ENCODE measurements at places on chromosomes 3 and 15.

- no peak for DNase-seq
Observed at GRCh38 chr15:49023354-49023753, 22.9 kb downstream of the SECISBP2L start.

DNA sequence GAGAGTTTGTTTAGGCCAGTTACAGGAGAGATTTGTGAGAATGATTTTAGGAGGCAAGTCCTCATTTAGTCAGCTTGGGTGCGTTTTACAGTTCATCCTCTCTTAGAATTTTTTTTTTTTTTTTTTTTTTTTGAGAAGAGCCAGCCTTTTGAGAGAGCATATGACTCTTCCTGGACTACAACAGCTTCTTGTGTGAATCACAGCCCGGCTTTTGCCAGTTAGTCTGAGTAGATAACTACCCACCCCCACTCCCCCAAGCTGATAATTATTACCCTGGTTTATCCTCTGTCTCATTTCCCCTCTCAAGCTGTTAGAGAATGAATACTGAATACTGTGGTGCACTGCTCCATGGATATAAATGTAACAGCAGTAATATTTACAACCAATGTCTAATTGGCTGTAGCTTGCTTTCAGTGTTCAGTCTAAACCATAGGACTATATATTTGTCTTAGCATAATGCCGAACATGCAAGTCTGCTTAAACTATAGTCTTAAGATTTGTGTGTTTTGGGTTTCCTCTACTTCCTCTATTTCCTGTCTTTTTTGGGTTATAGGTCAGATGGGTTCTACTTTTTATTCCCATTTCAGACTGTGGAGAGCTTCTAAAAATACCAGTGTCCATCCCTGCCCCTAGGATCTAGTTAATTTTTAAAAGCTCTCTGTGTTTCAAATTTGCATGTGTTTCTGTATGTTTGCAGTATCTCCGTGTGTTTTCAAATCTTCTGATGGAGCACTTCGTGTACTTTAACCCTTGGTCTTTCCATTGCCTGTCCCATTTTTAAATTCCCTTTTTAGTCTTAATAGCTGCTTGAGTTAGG lies 8.0 kb downstream of the CHD2 start:
- peak; percentile 94 for DNase-seq

DNA sequence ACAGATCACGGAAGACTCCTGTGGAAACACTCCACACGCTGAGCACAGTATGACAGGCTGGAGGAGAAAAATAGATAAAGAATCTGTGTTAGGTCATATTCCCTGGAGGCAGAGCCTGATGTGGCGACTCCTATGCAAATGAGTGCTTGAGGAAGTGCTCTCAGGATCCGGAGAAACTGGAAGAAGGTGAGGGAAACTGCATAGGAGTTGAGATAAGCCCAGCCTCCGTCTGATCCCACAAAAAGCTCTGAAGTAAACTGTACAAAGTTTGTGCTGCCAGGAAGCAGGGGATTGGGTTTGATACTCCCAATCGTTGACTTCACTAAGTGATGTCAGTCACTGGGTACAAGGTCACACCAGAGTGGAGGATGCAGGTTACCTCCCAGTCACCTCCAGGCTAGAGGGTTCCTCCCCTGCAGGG lies 33.4 kb downstream of the OSBPL10 start:
- DNase-seq = no peak

DNA sequence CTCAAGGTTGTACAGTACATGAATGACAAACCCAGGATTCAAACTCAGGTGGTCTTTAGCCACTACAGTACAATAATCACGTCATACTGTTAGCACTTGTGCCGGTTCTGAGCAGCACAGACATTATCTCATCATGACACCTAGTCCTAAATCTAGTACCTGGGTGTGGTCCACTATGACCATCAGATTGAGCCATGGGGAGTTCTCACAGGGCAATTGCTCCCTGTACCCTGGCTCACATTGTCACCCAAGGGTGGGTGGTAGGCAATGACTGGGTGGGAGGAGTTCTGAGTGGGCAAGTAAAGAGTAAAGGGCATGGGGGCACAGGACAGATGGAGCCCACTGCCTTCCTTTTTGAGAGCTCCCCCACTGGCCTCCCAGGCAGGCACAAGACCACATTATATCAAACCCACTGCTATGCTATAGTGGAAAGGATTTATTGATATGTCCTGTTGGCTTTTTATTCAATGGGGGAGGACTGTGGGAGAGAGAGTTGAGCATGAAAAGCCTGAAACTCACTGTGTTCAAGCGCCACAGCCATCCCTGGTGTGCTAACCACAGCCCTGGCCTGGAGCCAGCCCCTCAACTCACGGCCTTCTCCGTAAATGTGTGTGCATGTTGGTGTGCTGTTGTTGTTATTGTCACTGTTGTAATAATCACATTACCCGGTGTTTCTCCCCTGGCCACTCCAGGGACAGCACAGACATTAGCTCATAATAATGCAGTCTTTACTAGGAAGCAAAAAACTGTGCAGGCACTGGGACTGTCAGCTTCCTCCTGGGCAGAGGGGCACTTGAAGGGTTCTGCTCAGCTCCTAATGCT lies 27.3 kb downstream of the ADCY5 start:
- DNase-seq = no peak

DNA sequence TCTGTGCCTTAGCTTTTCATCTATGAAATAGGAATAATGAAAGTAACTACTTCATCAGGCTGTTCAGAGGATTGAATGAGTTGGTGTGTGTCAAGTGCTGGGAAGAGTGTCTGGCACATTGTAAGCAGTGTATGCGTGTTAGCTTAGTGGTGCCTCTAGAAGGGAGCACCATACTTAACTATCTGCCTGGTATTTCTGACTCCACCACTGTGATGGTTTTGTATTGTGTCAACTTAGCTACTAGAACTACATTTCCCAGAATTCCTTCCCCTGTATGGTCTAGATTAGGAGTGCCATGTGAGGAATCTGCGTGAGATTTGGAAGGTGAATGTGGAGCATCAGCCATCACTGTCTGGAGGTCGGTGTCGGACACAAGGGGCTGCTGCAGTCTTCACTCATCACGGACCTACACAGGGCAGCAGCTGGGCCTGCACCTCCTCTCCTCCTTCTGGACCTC lies 115.4 kb upstream of the GALNT15 start:
- no peak for DNase-seq

- no peak for DNase-seq
Observed at GRCh38 chr3:158700559-158700958, 28.1 kb upstream of the LXN start.

DNA sequence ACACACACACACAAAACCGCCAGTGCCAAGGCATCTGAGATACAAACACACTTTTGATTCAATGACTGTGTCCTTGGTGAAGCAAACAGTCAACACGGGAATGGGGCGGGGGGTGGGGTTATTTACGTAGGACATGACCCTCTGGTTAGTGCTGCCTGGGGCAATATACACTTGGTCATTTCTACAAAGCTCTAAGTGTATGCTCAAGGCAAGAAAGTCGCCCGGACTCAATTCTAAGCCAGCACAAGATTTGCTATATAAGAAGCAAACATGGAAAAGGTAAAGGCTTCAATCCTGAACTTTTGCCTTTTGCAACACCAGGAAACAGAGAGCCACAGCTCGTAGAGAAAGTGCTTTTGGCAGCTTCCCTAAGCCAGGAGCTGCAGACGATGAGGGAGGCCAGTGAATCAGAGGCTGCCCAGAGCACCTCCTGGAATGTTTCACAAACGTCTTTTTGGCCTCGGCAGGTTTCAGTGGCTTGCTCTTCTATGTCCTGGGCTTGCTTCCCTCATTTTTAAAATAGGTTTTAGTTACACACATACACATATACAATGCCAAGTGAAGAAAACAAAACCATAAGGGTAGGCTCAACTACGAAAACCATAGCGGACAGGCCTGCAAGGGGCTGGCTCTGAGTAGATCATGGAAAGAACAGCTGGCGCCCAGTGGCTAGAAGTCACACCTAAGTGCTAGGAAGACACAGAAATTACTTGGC lies 73.6 kb downstream of the TM4SF4 start:
- DNase-seq = peak; percentile 88

DNA sequence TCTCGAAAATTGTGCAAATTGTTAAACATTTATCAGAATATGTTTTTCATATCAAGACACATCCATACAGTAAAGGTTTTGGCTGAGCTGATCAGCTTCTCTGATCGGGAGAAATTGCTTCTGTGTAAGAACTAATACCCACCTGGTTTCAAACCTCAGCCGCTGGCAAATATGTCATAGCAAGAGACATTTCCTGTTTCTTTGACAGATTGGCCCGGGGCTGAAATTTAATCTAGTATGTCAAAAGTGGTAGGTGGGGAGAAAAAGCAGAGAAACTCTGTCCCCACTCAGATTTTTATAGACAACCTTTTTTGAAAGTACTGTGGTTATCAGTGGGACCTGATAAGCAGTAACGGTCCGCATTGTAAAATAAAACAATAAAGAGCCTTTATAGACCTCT lies 88.8 kb upstream of the SLC24A5 start:
- DNase-seq = no peak

DNA sequence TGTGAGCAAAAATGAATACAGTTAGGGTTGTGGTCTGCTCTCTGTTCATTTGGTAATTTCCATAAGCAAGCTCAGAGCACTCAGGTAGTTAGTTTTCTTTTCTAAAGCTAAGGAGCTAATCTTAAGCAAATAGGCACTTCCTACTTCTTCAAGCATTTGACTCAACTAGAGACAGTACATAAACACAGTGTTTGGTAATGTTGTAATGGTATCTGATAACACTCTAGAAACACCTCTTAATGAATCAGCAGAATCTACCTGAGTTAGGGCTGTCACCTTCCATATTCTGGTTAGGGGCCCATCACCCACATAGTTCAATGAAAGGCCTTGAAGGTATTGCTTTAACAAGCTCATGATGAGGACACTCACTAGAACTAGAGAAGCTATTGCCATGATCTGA lies 83.1 kb downstream of the PLCH1 start:
- DNase-seq = no peak

GRCh38 chr3:66224220-66224619 lies 3.4 kb downstream of the SLC25A26 start:
- no peak for DNase-seq

- DNase-seq = no peak
Observed at GRCh38 chr3:59374818-59375211, 325.0 kb upstream of the CFAP20DC start.

- DNase-seq = no peak
Observed at GRCh38 chr3:172202797-172203196, 163.4 kb downstream of the FNDC3B start.

DNA sequence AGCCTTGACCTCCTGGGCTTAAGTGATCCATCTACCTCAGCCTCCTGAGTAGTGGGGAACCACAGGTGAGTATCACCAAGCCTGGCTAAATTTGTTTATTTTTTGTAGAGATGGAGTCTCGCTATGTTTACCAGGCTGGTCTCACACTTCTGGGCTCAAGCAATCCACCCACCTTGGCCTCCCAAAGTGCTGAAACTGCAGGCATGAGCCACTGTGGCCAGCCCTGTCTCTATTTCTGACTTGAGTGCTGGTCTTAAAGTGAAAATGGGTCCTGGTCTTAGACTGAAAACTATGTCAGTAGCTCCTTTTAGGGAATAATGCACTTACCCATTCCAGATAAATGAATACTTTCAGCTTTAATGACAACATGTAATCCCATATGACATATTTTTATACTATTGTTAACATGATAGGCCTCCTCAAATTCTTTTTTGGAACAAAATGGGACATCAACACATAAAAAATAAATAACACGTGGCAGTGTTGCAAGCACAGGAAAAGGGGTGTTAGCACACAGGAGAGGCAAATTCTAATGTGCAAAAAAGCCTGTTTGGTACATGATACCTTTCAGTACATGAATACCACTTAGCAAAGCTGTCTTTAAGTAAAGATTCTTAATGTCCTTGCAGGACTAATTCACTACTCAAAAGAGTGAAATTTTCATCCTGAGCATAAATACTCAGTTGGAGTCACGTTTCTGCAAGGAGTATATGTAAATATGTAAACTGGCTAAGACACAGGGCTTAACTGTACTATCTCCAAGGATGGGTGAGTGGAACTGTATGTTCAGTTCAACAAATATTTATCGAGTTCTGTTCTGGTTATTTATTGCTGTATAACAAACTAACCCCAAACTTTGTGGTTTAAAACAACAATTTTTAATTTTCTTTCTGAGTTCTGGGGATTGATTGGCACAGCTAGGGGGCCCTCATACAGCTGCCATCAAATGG lies 194.7 kb downstream of the NR1D2 start:
- no peak for DNase-seq

DNA sequence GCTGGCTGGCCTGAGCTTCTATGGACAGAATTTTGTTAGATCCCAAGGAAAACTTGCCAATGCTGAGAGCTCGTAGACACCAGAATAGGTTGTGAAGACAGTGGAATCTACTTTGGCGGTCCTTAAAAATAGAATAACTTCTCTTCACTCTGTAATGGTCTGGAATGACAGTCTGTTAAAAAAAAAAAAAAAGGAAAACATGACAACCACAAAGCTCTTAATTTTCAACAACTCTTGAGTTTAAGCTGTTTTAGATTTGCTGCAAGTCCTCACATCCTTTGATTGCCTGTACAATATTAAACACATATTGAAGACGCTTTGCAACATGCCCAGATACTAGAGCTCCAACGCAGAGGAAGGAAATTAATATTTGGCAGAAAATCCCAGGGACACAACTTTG lies 122.8 kb upstream of the GALNT15 start:
- DNase-seq = no peak

GRCh38 chr3:13115576-13115910 lies 42.3 kb upstream of the IQSEC1 start:
- DNase-seq = no peak

- no peak for DNase-seq
Observed at GRCh38 chr15:81548365-81549130, 174.5 kb upstream of the TMC3 start.

DNA sequence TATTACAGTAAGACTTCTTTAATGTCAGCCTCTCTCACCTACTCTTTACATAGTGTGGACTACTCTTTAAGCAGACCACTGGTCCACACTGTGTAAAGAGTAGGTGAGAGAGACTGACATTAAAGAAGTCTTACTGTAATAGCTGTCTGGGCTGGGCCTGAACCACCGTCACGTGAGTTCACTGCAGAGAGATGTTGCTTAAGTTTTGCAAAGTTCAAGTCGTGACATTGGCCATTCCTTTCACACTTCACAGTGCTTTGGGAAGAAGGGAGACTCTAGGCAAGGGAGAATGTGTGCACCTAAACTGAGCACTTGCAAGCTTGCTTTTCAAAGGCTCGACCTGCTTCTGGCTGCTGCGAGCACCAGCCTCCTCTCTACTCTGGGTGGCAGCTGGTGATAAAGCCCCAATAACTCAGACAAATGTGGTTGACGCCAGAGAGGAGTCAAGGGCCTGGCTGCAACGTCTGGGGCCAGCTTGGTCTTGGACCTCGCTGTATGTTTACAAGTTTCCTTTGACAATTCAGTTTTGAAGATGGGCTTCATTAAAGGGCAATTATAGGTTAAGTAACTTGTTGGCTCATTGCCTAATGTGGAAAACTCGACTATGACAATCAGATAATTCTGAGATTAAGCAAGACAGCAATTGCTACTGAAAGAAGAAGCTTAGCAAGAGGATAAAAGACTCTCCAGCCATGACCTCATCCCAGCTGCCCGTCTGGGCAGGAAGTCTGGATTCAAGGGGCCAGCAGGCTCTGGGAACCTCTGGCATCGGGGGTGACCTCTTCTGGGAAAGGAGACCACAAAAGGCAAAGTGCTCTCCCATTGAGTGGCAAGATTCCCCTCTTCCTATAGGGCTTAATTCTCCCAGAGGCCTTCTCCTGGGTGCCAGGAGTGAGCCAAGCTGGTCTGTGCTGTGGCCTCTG lies 242.1 kb upstream of the TLE3 start:
- no peak for DNase-seq
